ENCODE measurements at places on chromosomes 3 and 15. TPM values are rescaled to one million over a fixed set of nuclear protein-coding genes. Genes with fewer than 3 reads are reported as not detected.

Gene MUSTN1
- polyA plus RNA-seq, result 0.34 TPM

GRCh38 chr3:155745795-155746550 lies 1.1 kb upstream of the PLCH1 start:
- DNase-seq, result peak; percentile 80

Gene CPEB1
- 2.7 TPM for polyA plus RNA-seq

Gene MEGF11
- 12.5 TPM for polyA plus RNA-seq

- DNase-seq, result no peak
Observed at GRCh38 chr3:94156626-94157025, 93.8 kb downstream of the NSUN3 start.

GRCh38 chr3:39343760-39344159 lies 14.3 kb downstream of the CCR8 start:
- no peak for DNase-seq

GRCh38 chr3:127794972-127795371 lies 27.3 kb downstream of the MGLL start:
- DNase-seq, result no peak

DNA sequence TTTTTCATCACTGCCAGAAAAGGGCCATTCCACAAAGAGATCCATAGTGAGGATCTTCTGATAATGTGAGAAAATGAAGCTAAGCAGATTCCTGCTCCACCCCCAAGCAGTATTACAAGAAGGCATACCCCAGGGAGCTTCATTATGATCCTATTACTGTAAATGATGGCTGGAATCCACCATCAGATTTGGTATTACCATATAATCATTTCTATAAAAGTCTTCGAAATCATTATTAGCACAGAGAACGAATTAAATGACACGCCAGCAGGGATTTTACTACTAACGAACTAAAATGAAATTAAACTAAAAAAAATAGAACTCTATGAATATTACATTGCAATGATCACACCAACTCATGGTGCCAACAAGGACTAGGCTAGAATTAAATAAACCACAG lies 24.4 kb downstream of the TRIM42 start:
- DNase-seq, result no peak

Gene BFSP2
- polyA plus RNA-seq, result not detected

DNA sequence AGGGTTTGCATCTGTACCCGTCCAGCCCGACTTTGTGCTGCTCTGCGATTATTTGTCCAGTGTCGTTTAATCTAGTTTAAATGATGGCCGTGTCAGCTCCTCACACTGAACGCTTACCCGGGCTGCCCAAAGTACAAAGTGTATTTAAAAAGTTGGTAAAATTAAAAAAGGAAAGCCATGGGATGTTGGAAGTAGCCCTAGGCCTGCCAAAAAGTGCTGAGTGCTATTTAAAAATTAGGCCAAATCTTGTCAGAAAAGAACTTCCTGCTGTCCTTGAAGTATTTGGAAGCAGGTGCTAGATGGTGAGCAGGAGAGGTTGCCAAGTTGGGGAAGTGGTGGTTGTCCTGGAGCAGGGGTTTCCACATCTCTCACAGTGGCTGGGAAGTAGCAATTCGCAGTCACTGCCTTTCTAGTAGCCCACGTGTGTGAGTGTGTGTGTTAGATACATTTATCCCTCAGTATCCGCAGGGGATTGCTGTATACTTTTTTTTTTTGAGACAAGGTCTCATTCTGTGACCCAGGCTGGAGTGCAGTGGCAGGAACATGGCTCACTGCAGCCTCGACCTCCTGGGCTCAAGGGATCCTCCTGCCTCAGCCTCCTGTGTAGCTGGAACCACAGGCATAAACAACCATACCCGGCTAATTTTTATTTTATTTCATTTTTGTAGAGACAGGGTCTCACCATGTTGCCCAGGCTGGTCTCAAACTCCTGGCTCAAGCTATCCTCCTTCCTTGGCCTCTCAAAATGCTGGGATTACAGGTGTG lies 664 bp downstream of the PPCDC start:
- DNase-seq, result no peak

GRCh38 chr15:40695469-40695890 lies 506 bp downstream of the RAD51 start:
- DNase-seq, result peak; percentile 9

GRCh38 chr15:82882273-82882928 lies 70.1 kb downstream of the HOMER2 start:
- no peak for DNase-seq

DNA sequence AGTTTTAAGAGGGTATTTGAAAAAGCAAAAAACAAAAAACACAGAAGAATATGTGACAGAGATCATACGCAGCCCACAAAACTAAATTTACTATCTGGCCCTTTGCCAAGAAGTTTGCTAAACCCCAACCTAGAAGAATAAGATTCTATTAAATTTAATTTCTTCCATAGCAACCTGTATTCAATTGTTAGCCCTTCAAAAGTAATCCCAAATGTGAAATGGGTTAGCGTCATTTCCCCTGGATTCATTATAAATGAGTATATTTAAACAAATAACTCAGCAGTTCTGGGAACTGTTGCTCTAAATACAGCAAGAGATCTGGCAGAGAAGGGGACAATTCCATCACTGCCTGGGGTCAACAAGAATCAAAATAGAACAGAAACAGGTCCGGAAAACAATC lies 56.8 kb downstream of the CERS3 start:
- no peak for DNase-seq

DNA sequence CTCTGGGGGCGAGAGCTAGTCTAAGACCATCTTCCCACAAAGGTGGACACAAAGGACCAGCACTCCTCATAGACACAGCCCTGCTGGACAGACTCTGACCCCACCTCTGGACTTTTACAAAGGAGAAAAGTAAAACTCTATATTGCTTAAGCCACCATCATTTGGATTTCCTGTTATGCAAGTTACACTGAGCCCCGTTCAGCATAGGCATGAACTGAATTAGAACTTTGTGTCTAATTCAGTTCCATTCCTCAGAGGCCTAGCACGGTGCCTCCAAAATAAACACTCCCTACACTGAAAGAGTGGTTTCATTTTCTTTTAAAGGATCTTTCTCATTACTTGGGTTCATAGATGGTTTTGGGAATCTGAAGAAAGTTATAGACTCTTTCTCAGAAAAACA lies 79.2 kb upstream of the OCA2 start:
- DNase-seq, result no peak

DNA sequence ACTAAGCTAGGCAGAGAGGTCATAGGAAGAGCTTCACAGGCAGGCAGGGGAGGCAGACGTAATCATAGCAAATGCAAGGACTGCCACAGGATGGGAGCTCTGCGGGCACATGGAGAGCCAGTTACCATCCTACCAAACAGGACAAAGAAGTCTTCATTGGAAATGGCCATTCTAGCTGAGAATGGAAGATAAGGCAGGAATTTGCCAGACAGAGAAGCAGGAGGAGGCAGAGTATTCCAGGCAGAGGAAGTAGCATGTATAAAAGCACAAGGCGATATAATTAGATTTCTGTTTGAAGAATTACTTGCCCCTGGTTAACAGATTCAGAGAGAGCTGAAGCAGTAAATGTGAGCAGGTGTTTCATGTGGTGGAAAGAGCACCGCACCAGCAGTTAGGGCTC lies 3.5 kb upstream of the SEMA5B start:
- DNase-seq, result no peak

DNA sequence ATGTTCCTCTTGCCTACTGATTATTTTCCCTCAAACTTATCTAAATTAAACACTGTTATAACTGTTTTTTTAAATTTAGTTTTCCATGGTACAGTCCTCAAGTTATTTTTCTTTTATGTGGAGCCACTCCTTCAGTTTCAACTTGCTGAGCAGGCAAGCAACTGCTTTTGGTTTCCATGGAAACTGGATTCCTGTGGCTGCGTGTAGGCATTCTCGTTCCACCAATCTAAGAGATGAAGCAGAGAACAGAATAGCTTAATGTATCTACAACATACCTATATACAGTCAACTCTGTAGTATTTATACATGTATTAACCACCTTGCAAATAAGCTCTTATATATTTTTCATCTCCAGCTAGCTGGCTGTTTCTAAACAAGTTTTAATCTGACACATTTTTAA lies 25.8 kb upstream of the ANXA2 start:
- peak; percentile 57 for DNase-seq

Gene ITIH4
- polyA plus RNA-seq, result 7.7 TPM

Gene PODXL2
- polyA plus RNA-seq, result 14.3 TPM

GRCh38 chr3:128504533-128504915 lies 11.5 kb upstream of the GATA2 start:
- DNase-seq, result no peak

DNA sequence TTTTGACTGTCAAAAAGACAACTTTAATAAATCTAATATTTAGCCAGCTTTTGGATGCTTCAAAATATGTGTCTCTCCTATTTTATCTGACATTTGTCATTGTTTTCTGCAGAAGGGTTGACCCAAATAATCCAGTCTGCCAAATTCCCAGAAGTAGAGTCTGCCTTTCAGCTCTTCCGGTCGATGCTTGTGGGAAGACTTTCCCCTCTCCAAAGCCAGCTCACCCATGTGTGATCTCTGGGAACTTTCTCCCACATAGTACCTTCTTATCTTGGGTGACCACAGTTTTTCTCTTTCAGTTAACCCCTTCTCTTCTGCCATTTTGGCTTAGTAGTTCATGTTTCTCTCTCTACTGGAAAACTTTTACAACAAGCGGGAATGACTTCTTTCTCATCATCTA lies 94.1 kb downstream of the ASB7 start:
- no peak for DNase-seq

Gene TF
- polyA plus RNA-seq, result 11.2 TPM

Gene ONECUT1
- not detected for polyA plus RNA-seq

- no peak for DNase-seq
Observed at GRCh38 chr3:181700168-181701087, 11.3 kb upstream of the SOX2 start.

DNA sequence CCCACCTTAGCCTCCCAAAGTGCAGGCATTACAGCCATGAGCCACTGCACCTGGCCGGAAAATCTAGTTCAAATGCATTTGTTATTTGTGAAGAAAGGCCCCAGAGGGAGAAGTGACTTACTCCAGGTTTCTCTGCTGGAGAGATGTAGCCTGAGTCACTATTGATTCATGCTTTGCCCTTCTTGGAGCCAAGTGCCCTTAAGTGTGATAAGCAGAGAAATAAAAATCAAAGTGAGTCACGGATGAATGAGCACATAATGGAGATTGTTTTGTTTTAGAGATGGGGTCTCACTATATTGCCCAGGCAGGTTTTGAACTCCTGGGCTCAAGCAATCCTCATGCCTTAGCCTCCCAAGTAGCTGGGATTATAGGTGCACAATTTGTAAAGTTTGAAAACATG lies 33.1 kb downstream of the CDC25A start:
- DNase-seq, result no peak

GRCh38 chr3:15685927-15686326 lies 84.4 kb downstream of the BTD start:
- DNase-seq, result no peak

Gene GOLGA6L10
- 3.9 TPM for polyA plus RNA-seq

DNA sequence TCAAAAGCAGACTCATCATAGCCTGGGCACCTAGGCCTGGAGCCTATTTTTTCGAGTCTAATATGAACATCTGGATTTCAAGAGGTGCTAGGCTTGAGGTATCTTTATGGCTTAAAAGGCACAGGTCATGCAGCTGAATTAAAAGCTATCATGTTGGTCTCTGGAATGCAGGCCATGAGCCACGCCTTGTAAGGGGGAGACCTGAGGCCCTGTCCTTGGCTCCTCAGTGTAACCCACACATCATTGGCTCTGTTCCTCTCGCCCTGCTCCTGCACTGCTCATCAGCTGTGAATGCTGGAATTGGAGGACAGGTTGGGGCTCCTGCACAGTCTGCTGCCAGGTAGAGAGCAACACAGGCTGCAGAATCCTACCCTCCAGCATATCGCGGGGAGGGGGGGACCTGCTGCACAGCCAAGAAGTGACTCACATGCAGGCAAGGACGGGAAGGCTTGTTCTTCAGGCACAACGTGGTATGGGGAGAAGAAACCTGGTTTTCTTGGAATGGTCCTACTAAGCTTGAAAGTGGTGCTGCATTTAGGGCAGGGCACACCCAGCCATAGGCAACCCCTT lies 146.0 kb downstream of the CHST2 start:
- no peak for DNase-seq

GRCh38 chr15:42784705-42785104 lies 47.8 kb upstream of the CDAN1 start:
- DNase-seq, result no peak

Gene IDH3A
- polyA plus RNA-seq, result 35.8 TPM
